SK-N-SH treated with all-trans-retinoic acid at 6 μM for 48 hours (cell line): ENCODE measurements at places on chromosomes 3 and 15.
A peak's percentile ranks its signal among the peaks of the same experiment; 100 is the strongest.

- ATAC-seq, result peak; percentile 65
These were observed 165.8 kb downstream of the ERC2 start for GRCh38 chr3:56302417-56302816.

DNA sequence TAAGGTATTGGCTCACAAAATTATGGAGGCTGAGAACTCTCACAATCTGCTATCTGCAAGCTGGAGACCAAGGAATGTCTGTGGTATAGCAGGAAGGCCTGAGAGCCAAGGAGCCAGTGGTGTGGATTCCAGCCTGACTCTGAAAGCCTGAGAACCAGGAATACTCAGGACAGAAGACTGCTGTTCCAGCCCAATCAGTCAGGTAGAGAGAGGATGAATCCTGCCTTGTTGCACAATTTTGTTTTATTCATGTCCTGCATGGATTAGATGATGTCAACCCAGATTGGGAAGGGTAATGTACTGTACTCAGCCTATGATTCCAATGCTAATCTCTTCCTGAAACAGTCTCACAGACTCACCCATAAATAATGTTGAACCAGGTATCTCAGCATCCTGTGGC is 312.4 kb upstream of the KCNMB2 start:
- no peak for ATAC-seq

DNA sequence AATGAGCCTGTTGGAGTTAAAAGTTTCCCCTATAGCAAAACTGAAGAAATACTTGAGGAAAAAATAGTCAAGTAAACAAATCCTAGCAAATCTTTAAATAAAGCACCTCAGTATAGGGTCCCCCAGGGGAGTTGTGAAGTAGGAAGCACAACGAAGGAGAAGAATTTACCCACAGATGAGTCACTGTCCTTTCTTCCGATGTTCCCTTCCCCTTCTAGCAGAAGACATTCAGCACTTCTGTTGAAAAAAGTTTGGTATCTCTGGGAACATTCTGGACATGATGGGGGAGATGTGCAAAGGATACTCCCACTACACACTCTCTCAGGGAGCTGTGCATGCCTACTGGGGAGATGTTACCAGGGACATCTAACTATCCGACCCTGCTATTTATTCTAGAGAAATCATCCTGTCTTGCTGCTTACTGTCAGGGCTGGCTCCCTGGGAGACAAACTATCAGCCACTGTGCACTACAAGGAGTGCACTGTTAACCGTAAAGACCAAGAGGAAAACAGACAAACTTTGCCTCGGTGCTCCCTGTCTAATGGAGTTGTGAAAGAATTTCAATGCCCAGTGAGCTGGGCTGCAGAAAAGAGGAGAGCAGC is 93.8 kb downstream of the RFTN1 start:
- peak; percentile 37 for ATAC-seq

DNA sequence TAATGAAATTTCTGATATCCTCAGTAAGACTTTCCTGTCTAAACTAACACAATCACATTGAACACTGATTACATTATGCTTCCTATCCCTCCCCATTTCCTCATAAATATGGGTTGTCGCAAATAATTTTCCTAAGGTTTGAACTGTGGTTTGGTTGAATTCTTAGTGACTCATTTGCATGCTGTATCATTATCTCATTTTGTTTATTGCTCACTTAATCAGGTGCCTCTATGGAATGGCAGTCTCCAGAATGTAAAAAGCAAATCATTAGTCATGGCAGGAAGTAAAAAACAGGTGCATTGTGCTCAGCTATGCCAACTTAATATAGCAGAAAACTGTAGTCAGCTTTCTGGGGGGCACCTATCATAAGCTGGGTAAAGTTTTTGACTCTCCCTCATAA is 216.0 kb upstream of the ZBTB20 start:
- no peak for ATAC-seq

GRCh38 chr3:171354706-171355582 is 105.3 kb downstream of the TNIK start:
- ATAC-seq, result no peak

GRCh38 chr15:89656116-89656815 is 999 bp upstream of the KIF7 start:
- ATAC-seq, result no peak
